SW480 (cell line): ENCODE measurements at places on chromosomes 4 and X.

DNA sequence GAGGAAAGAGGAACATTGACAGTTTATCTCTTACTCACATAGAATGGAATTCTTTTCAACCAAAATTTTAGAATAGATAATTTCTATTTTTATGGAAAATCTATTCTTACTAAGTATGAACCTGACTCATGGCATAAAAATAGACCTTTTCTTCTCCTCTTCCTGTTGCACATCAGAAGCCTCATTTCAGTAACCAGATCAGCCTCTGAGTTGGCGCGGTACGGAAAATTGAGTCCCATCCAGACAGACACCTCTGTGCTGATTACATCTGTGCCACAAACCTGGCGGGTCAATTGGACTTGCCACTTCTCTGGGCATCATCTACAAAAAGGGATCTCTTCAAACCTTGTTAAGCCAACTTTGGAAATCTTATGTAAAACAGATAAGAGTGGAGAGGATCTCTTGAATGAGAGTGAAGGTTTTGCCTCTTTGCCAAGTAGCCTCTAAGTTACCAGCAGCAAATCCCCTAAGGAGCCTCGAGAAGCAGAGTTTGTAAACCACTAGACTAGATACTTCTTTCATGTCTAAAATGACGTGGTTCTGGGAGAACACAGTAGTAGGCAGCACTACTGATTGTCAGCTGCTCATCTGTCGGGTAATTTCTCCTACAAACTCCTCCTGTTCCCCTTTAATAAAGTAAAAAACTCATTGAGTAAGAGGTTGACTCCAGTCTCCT, 37.4 kb downstream of the TENM3 start:
- DNase-seq = no peak

GRCh38 chrX:146396409-146396808, 413.2 kb upstream of the CXorf51B start:
- no peak for DNase-seq

GRCh38 chr4:53752124-53752523, 160.8 kb upstream of the LNX1 start:
- DNase-seq = no peak

GRCh38 chr4:145083891-145084605, 13.9 kb downstream of the ANAPC10 start:
- peak; percentile 67 for DNase-seq

DNA sequence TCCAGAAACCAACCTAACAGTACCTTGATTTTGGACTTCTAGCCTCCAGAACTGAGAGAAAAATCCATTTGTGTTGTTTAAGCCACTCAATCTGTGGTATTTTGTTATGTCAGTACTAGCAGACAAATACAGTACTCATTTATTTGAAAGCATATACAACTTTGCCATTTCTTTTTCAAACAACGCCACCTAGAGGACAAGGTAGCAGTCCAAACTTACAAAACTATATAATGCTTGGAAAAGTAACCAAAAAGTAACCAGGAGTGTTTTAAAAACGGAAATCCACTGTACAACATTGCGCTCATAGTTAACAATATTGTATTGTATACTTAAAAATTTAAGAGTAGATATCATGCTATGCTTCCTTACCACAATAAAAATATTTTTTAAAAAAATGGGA, 37.0 kb upstream of the FGF13 start:
- DNase-seq = peak; percentile 22

DNA sequence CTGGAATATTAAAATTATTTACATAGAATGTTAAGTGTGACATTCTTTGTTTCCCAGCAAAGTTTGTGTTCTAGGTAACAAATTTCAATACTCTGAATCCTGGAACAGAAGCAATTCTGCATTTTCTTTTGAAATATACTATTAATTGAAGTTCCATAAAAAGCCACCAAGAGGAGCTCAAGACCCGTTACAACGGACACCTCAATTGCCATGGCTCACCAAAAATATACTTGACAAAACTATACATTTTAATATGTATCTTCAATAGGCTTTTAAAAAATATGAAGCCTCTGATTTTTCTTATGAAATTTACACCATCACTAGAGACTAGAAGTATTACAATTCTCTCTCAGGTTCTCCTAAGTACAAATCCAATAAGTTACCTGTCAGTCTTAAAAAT, 111.4 kb downstream of the NYX start:
- no peak for DNase-seq

DNA sequence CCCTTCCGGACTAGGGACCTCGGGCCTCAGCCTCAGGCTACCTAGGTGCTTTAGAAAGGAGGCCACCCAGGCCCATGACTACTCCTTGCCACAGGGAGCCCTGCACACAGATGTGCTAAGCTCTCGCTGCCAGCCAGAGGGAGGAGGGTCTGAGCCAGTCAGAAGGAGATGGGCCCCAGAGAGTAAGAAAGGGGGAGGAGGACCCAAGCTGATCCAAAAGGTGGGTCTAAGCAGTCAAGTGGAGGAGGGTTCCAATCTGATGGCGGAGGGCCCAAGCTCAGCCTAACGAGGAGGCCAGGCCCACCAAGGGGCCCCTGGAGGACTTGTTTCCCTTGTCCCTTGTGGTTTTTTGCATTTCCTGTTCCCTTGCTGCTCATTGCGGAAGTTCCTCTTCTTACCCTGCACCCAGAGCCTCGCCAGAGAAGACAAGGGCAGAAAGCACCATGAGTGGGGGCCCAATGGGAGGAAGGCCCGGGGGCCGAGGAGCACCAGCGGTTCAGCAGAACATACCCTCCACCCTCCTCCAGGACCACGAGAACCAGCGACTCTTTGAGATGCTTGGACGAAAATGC, at the start of gene WAS:
Gene WAS, plus strand, starts transcription at position 389 of the 572 bp plus-strand sequence. Its CDS starts 55 bp downstream, at position 444.
- no peak for DNase-seq

DNA sequence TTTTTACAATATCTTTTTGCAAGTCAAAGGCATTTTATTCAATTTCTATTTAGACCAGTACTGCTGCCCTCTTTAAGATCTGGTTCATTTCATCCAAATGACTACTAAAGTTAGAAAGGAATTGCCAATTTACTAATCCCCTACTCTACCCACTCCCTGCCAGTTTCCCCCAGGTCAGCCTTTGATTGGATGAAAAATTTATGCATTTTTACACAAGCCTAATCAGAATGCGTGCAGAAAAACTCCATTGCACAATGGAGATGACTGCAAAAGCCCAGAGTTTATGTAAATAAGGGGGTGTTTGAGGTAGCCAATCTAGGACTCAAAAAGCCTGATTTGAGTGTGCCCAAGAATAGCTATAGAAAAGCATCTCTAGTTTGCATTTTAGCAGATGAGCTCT, 310.6 kb downstream of the PABPC4L start:
- no peak for DNase-seq

DNA sequence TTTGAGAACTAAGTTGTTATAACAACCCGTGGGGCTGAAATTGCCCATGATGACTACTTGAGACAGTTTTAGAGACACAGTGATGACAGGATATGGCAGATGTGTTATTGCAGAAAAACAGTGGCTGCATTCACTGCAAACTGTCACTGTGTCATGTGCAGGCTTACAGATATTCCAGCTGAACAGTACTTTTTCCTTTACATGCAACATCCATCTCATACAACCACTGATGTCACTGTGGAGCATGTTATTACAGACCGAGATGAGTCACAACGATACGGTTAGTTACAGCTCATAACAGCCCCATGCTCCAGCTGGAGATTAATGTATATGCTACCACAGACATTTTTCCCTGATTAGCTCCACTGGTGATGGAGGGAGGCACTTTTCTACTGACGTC, 207.4 kb downstream of the TMA16 start:
- DNase-seq = peak; percentile 17

GRCh38 chr4:4867375-4868039, 8.0 kb downstream of the MSX1 start:
- no peak for DNase-seq

- DNase-seq = no peak
Measured at GRCh38 chr4:145804116-145804515, 124.2 kb downstream of the C4orf51 start.

DNA sequence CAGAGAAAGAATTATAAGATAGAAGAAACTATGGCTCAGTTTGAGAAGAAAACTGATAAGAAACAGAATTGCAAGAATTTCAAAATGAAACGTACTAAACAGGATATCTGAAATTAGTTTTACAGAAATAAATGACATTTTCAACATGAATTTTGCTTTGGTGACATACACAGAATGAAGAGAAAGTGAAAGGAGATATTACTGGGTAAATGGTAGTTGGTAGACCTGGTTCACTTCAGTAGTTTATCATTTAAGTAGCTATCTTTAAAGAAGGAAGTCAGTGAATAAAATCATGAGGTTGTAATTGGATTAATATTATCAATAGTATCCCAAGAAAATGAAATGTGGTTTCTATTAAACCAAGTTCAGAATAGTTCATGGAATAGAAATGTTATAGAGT, 395.5 kb upstream of the SMIM31 start:
- no peak for DNase-seq

DNA sequence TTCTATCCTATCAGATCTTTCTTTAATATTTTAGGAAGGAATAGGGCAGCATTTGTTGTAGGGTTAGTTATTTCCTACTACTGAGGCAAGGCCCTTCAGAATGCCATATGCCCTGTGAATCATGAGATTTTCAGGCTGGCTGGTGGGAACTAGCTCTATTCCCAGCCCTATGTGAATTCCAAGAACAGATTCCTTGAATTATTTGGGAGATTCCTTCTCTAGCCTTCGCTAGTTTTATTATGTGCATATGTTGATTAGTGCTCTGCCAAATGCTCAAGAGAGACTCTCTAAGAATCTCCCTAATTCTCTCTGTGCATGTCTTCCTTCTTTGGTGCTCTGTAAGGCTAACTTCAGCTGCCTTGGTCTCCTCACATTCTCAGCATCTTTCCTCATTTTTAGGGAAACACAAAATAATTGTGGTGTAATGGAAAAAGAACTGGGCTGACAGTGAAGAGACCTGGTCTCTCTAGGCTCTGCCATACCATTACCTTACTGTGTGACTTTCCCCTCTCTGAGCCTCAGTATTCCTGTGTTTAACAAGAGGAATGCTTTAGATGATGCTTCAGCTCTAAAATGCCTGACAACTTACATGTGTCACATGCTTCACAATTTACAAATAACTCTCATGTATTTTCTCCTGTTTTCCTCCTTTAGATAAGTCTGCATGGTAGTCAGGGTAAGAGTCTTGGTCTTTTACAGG, 79.7 kb downstream of the VMA21 start:
- DNase-seq = no peak

- peak; percentile 31 for DNase-seq
Measured at GRCh38 chr4:142474398-142475087, 371.6 kb downstream of the INPP4B start.

GRCh38 chrX:114073926-114074325, 510.0 kb upstream of the HTR2C start:
- no peak for DNase-seq

GRCh38 chrX:2416851-2417604, 83.7 kb downstream of the DHRSX start:
- no peak for DNase-seq

DNA sequence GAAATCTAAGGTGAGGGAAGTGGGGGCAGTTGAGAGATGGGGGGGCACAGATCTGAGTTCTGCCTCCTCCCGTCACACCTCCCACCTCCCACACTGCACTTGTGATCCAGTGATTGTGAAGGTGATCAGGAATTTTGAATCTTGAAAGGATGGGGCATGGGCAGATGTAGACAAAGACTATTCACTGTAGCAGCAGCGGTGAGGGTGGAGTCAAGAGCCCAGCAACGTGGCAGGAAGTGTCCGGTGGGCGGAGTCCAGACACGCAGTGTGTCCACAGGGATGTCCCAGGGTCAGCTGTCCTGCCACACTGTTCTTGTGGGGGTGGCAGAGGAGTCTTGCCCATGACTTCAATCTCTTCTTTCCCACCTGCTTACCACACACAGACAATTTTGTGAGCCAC, 330.5 kb upstream of the GALNT7 start:
- no peak for DNase-seq

DNA sequence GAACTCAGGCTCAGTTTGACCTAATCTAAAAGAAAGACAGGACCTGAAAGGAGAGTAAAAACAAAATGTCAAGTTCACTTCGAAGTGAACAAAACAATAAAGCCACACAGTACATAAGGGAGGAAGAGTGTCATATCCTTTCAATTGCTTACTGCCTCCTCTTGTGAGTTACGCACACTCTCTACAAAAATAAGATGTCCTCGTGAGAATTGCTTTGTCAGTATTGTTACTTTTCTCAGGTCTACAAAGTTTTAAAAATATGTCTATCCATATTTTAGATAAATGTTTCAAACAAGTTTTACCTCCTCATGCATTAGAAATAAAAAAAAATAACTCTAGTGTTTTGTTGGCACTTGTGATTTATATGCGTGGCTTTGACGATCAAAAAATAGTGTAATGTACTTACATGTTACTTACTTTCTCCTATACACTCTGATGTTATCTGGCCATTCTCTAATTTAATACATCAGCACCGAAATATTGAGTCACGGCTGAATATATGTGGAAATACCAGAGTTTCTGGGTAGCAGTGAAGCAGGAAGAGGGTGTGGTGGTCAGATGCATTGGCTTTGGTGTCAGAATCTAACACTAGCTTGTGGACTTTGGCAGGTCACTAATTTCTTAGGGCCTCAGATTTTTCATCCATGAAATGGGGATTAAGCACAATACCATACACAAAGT, 8.1 kb upstream of the MRPL1 start:
- DNase-seq = no peak

- no peak for DNase-seq
Measured at GRCh38 chrX:154735695-154736393, 15.0 kb downstream of the GAB3 start.

- no peak for DNase-seq
Measured at GRCh38 chrX:39645178-39645895, 452.4 kb downstream of the BCOR start.

DNA sequence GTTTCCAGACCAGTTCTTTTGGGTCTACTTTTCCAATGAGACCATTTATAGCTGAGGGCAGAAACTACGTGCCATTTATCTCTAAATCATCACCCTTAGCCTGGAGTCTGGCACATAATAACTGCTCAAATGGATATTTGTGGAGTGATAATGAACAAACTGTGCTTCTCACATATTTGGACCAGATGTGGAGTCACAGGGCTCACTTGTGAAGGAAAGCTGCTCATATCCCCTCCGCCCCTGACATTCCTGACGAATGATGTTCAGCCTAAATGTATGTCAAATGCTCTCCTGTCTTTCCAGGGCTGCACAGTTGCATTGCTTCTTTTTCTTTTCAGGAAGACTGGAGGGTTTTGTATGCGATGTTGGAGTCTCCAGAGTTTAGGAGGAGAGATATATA, 110.1 kb downstream of the GBA3 start:
- DNase-seq = no peak

GRCh38 chr4:76996445-76996844, 46.9 kb downstream of the SEPTIN11 start:
- DNase-seq = no peak

GRCh38 chr4:16642897-16643296, 255.5 kb downstream of the LDB2 start:
- peak; percentile 40 for DNase-seq

GRCh38 chrX:150525061-150525919, 43.1 kb upstream of the MTM1 start:
- DNase-seq = no peak
